ENCODE measurements at places on chromosomes 12 and 14. TPM values are rescaled to one million over a fixed set of nuclear protein-coding genes. Genes with fewer than 3 reads are reported as not detected.

Gene SIX1
- total RNA-seq: not detected

GRCh38 chr14:68523989-68524725 lies 268.7 kb downstream of the ZFP36L1 start:
- no peak for DNase-seq

Gene OR4Q2
- total RNA-seq: not detected

Gene GALNT9
- total RNA-seq: 0.18 TPM

GRCh38 chr14:54807428-54807827 lies 95.2 kb downstream of the GCH1 start:
- DNase-seq: no peak

Gene FSCB
- total RNA-seq: not detected

DNA sequence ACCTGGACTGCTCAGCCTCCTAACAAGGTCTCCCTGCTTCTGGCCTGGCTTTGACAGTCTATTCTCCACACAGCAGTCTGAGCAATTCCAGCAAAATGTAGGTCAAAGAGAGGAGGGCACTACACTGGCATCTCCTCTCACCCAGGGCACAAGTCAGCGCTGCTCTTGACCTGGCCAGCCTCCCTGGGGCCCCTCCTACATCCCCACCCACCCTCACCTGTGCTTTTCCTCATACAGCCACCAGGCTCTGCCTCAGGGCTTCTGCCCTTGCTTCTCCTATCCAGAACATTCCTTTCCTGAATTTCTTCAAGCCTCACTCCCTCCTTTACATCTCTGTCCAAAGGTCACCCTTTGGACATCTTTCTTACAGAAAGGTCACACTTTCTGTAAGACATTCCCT lies 33.7 kb downstream of the GALNT4 start:
- no peak for DNase-seq

GRCh38 chr14:56659378-56659777 lies 79.8 kb downstream of the TMEM260 start:
- DNase-seq: no peak

Gene CYP27B1
- 7.4 TPM for total RNA-seq

- DNase-seq: no peak
Observed at GRCh38 chr14:87767567-87767901, 225.4 kb downstream of the GALC start.

Gene NFATC4
- total RNA-seq: 0.81 TPM

DNA sequence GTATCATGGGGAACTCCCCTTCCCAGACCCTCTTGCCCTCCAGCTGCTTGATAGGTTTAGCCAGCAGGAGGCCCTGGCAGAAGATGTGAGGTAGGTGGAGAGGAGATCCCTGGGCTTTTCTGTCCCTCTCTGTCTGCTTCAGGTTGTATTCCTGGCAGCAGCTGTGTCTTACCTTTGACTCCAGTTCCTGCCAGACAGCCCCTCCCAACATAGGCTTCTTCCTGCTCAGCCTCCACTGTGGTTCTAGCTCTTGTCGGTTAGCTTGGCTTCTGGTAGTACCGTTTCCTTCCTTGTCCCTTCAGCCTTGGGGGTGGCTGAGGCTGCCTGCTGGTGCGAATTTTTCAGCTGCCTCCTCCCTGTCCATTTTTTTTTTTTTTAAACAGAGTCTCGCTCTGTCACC lies 215.7 kb upstream of the CRY1 start:
- DNase-seq: peak; percentile 5

GRCh38 chr12:118922405-118922804 lies 58.9 kb upstream of the SRRM4 start:
- no peak for DNase-seq

GRCh38 chr12:109686523-109686922 lies 27.1 kb upstream of the FAM222A start:
- DNase-seq: no peak

- no peak for DNase-seq
Observed at GRCh38 chr12:120844297-120844696, 59.9 kb downstream of the SPPL3 start.

GRCh38 chr14:94601884-94602391 lies 10.3 kb upstream of the SERPINA3 start:
- DNase-seq: no peak

DNA sequence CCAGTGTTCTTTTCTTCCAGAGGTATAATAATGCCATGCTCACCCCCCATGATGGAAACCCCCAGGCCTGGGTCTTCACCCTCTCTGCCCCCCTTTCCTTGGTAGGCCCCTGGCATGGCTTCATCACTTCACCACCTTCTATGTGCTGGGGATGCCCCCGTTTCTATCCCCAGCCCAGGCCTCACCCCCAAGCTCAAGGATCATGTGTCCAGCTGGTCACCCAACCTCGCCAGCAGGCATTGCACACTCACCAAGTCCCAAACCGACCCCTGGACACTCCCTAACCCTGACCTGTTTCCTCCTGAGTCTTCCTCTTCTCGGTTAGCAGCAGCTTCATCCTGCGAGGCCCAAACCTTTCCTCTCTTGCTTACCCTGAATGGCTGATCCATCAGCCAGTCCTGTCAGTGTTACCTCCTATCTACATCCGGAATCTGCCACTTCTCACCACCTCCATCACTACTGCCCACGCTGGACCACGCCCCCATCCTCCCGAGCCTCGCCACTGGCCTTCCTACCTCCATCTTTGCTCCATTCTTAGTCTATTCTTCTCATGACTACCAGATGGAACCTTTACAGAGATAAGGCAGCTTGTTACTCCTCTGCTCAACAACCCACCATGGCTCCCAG lies 69.0 kb downstream of the MVK start:
- DNase-seq: no peak

GRCh38 chr12:39431797-39432196 lies 11.1 kb downstream of the KIF21A start:
- no peak for DNase-seq

Gene LRTM2
- total RNA-seq: 0.24 TPM

DNA sequence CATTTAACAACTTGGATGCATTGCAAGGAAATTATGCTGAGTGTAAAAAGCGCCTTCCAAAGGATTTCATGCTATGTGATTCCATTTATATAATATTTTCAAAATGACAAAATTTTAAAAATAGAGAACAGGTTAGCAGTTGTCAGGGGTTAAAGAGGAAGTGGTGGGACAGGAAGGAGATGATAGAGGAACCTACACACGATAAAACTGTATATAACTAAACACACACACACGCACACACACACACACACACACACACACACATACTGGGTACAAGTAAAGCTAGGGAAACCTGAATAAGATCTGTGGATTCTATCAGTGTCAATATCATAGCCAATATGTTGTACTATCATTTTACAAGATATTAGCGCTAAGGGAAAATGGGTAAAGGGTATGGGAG lies 17.2 kb downstream of the TTC9 start:
- peak; percentile 46 for DNase-seq

GRCh38 chr12:9649532-9649940 lies 20.0 kb upstream of the CLEC2D start:
- no peak for DNase-seq

DNA sequence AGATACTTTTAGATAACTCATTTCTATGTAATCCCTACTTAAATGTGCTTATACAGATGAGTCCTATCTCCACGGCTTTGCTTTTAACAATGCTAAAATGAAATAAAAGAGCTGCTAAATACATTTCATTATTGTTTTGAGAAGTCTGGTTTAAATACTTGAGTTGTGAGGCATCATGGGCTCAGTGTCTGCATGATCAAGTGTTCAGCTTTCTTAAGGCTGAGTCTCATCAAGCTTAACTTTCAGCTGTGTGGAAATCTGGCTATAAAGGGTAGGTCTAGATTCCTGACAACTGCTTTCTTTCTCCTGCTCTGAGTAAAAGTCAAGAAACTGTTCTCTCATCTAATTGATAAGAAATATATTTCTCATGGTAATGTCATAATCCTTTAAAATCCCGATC lies 235.4 kb downstream of the FSCB start:
- DNase-seq: no peak

DNA sequence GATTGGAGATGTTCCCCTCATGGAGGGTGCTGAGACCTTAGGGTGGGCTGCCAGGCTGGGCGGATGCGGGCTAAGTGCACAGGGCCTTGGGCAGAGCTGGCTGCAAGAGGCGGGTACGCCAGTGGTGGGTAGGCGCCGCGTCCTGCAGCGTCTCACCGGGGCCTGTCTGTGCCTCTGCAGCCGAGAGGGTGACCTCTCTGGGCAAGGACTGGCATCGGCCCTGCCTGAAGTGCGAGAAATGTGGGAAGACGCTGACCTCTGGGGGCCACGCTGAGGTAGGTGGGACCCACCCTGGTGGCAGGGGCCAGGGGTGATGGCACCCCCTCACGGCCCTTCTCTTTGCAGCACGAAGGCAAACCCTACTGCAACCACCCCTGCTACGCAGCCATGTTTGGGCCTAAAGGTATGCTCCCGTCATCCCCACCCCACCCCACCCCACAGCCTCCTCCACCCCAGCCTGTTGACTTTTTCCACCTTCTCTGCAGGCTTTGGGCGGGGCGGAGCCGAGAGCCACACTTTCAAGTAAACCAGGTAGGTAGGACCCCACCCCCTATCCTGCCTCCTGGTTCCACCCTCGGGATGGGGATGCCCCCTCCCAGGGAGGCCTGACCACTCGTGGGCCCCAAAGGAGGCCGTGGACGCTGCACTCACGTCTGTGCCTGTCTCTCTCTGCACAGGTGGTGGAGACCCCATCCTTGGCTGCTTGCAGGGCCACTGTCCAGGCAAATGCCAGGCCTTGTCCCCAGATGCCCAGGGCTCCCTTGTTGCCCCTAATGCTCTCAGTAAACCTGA lies 1.5 kb downstream of the CRIP1 start:
- DNase-seq: no peak

GRCh38 chr12:116687888-116688287 lies 50.0 kb downstream of the SPRING1 start:
- DNase-seq: no peak

DNA sequence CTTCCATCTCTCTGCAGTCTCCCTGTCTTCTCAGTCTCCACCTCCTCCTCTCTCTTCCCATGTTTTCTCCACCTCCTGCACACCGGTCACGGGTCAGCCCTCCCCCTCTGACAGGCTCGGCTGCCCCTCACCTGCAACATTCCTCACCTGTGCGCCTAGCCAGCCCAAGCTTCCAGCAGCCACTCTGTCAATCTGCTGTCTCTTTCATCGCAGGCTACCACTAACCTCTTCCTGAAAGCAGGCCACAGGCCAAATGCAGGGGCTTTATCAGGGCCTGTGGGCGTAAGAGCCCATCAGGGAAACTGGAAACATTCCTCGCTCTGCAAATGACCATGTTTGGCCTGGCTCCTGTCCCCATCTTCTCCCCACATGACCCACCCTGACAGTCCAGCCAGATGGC lies 34.5 kb downstream of the CMKLR1 start:
- no peak for DNase-seq

Gene SDSL
- total RNA-seq: 0.24 TPM

GRCh38 chr12:52663420-52663819 lies 11.4 kb upstream of the KRT2 start:
- DNase-seq: no peak

GRCh38 chr14:106843951-106844483 lies 1317.6 kb downstream of the TMEM121 start:
- peak; percentile 51 for DNase-seq

DNA sequence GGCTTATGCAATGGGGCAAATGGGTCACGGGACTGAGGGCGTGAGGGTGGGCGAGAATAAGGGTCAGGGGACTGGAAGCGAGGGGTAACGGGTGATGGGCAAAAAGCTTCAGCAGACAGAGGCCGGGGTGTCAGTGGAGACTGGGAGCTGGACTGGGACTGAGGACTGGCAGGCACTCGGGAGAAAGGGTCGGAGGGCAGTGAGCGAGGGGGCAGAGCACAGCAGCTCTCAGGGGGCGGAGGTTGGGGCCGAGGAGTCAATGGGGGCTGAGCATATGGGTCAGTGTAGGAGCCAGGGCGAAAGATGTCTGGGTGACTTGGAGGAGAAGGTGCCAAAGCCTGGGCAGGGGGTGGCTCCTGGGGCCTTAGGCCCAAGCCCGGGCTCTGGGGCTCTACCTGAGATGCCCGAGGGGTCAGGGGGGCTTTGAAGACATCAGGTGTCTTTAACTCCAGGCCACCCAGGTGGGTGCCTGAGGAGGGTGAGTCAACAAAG lies 20.2 kb downstream of the KMT2D start:
- DNase-seq: no peak

DNA sequence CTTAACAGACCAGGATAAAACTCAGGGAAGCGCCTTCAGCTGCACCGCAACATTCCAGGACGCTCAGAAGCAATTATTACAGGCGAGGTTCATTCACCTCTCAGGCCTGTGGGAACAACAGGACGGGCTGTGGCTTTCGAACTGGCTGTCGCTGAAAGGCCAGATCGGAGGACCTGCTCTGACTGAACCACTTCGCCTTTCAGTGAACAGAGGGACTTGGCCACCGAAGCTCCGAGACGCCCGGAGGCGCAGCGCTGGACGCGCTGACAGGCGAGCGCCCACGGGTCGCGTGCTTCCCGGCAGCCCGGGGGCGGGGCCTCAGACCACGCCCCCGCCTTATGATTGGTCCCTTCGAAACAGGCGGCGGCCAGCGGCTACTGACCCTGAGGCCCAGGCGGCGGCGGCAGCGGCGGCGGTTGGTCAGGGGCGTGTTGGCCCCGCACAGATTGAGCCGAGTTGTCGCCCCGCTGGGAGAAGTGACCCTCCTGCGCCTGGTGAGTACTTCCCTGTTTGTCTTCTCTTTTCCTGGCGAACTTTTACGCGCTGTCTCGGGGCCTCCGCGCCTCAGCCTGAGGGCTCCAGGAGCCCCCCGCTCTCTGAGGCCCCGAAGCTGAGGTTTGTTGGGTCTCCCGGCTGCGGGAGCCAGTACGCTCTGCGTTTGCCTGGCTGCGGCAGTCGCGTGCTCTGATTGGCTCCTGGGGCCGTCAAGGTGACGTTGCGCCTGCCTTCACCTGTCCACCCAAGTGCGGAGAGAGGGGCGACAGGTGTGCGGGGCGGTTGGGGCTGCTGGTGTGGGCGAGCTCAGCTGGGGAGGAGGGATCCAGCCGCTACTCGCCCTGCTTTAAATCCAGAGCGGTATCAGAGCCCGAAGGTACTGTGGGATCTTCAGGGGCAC lies at the start of gene GAS2L3:
Gene GAS2L3 (plus strand): TSS at position 393 of the 895 bp plus-strand sequence. CDS start 21,221 bp downstream, outside the sequence.
- DNase-seq: peak; percentile 29

GRCh38 chr12:117526757-117527478 lies 165.5 kb upstream of the NOS1 start:
- DNase-seq: no peak

Gene KCNH5
- total RNA-seq: not detected

DNA sequence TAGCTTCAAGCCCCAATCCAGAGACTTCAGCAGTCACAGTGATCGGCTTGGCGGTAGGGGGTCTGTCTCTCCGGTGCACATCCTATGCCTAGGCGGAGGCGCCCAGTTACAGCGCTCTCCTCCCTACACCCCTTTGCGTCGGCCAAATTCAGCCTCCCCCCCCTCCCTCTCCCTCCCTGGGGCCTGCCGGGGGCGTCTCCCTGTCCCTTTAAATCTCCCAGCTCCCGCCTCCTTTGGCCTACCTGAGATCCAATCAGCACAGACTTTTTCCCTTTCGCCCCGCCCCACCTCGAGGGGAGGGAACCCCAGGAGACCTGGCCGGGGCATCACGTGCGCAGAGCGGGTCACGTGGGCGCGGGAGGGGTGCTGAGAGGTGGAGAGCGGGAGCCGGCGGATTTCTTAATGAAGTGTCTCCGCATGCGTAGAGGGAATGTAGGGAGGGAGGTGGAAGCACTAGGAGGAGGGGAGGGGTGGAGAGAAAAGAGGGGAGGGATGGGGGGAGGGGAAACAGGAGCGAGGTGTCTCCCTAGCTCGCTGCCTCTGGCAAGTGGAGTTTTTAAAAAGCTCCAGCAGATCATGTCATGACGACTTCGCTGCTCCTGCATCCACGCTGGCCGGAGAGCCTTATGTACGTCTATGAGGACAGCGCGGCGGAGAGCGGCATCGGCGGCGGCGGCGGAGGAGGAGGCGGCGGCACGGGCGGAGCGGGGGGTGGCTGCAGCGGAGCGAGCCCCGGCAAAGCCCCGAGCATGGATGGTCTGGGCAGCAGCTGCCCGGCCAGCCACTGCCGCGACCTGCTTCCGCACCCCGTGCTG lies at the start of gene HOXC13:
Gene HOXC13 (plus strand): TSS at position 506 of the 815 bp plus-strand sequence. CDS start 76 bp downstream, at position 582.
- DNase-seq: no peak

Gene DHRS2
- total RNA-seq: 3.1 TPM

Data from CD8-positive, alpha-beta memory T cell (primary cell).